Hindlimb muscle (tissue), 1 donor: ENCODE measurements at places on chromosomes 1 and 21. TPM values are rescaled to one million over a fixed set of nuclear protein-coding genes. Genes with fewer than 3 reads are reported as not detected.

Gene HMCN1
- 3.9 TPM for polyA plus RNA-seq

Gene KCNJ15
- polyA plus RNA-seq: 0.23 TPM

DNA sequence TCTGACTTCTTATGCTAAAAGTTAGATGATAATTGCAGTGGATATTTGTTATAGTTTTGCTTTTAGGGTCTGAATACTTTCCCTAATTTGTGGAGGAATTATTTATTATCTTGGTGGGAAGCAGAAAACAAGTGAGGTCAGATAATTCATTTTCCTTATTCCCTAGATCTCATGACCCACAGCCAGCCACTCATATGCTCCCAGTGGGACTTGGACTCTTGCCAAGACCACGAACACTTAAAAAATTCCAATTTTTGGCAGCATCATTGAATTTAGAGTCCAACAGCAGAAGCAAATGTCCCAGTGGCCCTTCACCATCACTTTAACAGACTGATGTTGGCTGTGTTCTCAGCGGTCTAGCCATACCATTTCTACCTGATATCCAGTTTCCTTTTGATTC, 204.2 kb downstream of the HMCN1 start:
- no peak for DNase-seq

Gene BSND
- polyA plus RNA-seq: 0.08 TPM

DNA sequence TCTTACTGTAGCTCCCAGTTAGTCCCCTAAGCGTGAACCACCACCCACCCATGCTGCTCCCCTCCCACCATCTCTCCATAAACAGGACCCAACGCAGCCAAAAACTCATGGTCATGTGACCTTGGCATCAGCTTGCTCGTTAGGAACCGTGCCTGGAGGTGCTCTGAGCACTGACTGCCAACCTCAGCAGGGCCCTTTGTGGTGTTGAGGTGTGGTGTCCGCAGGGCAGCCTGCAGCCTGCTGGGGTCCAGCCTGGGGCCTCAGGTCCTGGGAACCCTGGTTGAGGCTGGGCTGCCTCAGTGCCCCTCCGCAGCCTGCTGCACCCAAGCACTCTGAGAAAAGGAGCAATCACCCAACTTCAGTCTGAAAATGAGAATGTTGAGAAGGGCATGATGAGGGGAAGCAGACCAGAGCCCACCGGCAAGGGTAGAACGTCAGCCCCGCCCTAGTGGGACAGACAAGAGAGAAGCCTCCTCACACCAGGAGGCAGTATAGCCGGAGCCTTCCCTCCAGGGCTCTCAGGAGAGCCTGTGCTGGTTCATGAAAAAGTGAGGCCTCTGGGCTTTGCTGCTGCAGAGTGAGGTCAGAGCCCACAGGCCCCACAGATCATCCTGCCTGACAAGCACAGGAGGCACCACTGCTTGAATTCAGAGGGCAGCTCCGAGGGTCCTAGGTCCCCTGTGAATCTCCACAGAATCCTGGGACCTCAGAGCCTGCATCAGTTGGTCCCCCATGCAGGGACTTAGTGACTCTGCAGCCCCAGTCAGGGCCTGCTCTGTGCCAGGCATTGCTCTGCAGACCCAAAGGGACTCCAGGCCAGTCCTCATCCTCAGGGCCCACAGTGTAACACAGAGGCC, 4.9 kb upstream of the COL6A2 start:
- peak; percentile 46 for DNase-seq

GRCh38 chr1:207831517-207832327, 79.2 kb downstream of the CD34 start:
- no peak for DNase-seq

DNA sequence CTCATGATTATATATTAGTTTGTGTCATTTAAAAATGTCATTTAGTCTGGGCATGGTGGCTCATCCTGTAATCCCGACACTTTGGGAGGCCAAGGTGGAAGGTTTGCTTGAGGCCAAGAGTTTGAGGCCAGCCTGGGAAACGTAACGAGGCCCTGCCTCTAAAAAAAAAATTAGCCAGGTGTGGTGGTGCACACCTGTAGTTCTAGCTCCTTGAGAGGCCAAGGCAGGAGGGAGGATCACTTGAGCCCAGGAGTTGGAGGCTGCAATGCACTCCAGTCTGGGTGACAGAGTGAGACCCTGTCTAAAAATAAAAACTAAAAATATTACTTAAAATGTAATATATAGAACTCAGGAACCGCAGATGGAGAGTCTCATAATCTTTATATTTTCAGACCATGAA, 34.6 kb downstream of the RUNX3 start:
- no peak for DNase-seq

DNA sequence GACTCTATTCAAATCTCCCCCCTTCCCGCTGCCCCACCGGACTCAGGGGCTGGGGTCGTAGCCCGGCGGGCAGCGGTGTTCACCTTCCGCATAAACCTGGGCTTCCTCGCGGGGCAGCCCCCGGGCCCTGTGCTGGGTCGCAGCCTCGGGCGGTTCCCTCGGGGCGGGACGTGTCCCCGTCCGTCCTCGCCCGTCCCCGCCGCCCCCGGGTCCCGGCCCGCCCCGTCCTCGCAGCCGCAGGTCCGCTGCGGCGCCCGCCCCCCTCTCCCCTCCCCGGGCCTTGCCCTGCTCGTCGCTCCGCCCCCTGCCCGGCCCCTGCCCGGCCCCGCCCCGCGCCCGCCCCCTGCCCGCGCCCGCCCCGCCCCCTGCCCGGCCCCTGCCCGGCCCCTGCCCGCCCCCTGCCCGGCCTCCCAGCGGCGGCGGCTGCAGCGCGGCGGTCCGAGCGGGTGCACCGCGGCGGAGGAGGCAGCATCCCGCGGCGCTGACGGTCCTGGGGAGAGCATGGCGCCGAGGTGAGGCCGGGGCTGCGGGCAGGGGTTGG, at the start of gene COL18A1:
TSS of gene COL18A1 (plus strand) at position 436 of the 541 bp plus-strand sequence. CDS start at position 502, 66 bp downstream.
- peak; percentile 62 for DNase-seq

GRCh38 chr1:1121611-1122077, 5.8 kb upstream of the C1orf159 start:
- DNase-seq: no peak

Gene DCST2
- polyA plus RNA-seq: 2.1 TPM

Gene SYF2
- polyA plus RNA-seq: 54.1 TPM

- DNase-seq: no peak
Measured at GRCh38 chr1:245469006-245469405, 314.2 kb downstream of the KIF26B start.

Gene FOXJ3
- polyA plus RNA-seq: 40.5 TPM

DNA sequence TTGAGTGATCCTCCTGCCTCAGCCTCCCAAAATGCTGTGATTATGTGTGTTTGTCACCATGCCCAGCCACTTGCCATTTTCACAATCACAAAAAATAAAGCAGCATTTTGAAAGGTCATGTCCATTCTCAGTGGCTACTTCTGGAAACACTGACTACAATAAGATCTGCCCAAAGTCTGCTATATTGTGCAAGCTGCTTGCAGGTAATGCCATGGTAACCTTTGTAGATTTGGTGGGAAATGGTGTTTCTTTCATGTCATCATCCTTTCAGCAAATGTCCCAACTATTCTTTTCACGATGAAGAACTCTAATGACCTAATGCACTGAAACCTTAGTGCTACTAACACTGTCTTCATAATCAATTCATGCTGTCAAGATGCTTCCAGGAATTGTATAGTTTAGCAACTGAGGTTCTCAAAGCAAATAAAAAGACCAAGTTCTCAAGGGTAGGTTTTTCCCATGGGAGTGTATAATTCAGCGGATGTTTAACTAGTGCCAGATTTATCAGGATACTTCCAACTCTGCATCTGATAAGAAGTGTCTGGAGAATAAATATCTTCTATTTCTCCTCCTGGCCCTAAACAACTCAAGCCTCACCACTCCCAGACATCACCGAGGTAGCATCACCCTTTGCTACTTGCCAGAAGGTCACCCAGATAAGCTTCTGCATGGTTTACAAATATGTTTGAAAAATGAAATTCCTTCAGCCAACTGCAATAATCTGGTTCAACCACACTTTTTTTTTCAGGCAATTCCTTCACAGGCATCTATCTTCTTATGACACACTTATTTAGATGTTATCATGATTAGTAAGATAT, 132.0 kb upstream of the ZC3H11B start:
- no peak for DNase-seq

DNA sequence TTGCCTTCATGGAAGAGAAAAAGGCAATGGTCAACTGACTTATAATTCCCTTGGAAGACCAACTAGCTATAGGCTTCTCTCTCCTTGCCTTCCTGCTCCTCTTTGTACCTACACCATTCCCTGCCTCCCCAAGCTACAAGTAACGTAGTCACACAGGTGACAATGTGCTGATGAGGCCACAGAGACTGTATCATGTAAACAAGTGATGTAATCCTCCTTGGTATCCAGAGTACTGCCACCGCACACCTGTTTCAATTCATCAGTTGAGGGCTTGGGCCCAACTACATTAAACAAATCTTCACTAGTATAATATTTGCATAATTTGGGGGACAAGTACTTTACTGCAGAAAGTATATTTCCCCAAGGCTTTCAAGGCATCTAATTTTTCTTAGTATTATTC, 76.4 kb upstream of the SCYL3 start:
- no peak for DNase-seq

DNA sequence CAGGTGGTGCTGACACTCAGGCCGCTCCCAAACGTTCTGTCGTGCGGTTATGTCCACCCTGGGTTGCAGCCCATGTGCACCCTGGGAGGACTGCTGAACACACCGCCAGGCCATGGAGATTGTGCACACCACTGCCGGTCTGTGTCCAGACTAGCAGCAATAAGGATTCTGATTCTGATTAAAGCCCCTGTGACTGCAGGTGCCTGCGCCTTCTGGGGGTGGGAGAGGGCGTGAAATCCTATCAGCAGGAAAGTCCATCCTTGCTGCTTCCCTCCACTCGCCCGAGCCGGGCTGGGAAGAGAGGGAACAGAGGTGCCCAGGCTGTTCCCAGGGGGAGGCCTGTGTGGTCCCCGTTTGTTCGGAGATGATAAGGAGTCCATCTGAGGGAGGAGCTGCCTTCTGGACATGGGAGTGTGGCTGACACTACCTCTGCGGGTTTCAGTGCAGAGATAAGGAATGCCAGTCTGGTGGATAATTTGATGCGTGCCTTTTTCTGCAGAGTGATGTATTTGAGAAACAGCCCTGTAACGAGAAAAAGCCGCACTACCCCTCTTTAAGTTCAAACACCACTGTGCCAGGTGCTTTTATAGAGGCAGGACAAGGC, 41.2 kb downstream of the BACE2 start:
- no peak for DNase-seq

Gene LCE3D
- not detected for polyA plus RNA-seq

Gene GNG12
- 37.1 TPM for polyA plus RNA-seq

GRCh38 chr1:6059866-6060265, 14.2 kb downstream of the KCNAB2 start:
- DNase-seq: no peak

Gene UMODL1
- not detected for polyA plus RNA-seq

- DNase-seq: peak; percentile 46
Measured at GRCh38 chr1:215637041-215637573, 70.0 kb downstream of the KCTD3 start.

DNA sequence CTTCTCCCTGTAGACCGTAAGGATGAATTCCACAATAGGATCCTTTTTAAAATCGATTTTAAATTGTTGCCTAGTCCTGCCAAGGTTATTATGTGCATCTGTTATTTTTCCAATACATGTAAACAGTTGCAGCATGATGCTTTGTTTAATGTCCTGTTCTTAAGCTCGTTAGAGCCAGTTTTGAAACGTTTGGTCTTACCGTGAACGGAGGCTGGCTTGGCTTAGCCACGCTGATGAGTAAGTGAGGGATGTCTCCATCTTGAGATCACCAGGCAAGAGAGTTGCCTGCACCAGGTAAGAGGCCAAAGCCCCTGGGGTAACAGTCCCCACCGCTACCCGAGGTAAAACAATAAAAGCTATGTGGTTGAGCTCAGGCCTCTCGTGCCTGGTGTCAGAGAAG, 17.3 kb downstream of the CSTB start:
- DNase-seq: no peak

GRCh38 chr1:207076181-207076955, 12.3 kb upstream of the C4BPB start:
- no peak for DNase-seq

DNA sequence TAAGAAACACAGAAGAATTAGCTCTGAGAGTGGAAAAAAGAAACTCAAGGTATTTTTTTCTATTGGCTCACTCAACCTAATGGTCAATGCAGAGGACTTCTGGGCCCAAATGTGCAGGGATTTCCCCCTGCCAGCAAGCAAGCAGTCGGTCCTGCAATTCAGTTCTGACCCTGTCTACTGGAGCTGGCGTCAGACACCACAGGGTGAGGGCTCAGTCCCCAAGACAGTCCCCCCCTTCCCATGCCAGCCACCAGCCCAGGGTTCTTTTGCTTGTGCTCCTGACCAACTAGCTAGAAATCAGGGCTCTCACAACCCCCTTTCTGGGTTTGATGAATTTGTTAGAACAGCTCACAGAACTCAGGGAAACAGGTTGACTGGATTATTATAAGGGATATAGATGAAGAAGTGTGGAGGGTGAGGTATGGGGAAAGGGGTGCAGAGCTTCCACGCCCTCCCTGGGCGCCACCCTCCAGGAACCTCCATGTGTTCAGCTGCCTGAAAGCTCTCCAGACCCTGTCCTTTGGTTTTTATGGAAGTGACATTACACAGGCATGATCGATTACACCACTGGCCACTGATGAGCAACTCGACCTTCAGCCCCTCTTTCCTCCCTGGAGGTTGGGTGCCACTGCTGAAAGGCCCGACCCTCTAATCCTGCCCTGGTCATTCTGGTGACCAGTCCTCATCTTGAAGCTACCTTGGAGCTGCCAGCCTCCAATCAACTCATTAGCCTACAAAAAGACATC, 22.5 kb upstream of the PWP2 start:
- DNase-seq: no peak

Gene OR2G6
- polyA plus RNA-seq: not detected

GRCh38 chr1:229947968-229948367, 119.1 kb upstream of the GALNT2 start:
- no peak for DNase-seq

- no peak for DNase-seq
Measured at GRCh38 chr1:96049759-96050409, 671.7 kb upstream of the PTBP2 start.

GRCh38 chr1:59151860-59152259, 145.0 kb upstream of the FGGY start:
- DNase-seq: no peak

Gene TBX19
- 1.7 TPM for polyA plus RNA-seq

DNA sequence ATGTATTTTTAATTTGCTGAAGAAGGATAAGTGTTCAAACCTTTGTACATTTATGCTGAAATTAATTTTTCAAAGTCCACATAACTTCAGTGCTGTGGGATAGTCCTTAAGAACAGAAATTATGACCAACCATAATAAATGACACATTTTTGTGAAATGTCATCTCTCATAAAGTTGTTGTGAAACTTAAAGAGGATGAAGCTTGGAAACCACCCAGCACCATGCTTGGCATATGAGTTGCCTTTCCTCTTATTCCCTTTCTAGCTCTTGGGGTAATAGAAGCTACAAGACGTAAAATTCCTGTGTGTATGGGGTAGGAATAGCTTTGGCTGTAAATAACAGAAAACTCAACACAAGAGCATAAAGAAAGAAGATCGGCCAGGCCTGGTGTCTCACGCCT, 18.9 kb upstream of the USP24 start:
- no peak for DNase-seq

Gene PPIAL4G
- polyA plus RNA-seq: 0.06 TPM

Gene BSDC1
- 39.8 TPM for polyA plus RNA-seq

GRCh38 chr1:92480200-92480812, 6.4 kb downstream of the GFI1 start:
- no peak for DNase-seq

Gene LHX8
- polyA plus RNA-seq: not detected
